ENCODE measurements at places on chromosomes 1 and 21.

- DNase-seq: no peak
Observed at GRCh38 chr1:37449936-37450335, 24.4 kb upstream of the ZC3H12A start.

GRCh38 chr1:109984190-109984455 lies 442 bp upstream of the AHCYL1 start:
- DNase-seq: no peak

DNA sequence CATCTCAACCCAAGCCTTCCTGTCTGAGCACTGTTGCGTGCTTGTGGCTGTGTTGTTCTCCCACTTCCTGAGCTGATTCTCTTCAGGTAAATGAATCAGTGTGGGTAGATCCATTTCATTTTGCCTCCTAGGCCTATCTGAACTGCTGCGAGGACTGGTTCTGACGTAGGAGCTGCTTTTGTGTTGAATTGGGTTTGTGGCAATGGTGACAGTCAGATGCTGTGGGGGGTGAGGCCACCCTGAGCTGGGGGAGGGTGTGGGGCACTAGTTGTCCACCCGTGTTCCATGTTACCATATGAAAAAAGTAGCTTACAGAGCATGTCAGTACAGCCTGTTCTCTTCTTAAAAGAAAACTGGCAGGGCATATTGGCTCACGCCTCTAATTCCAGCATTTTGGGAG lies 81.5 kb downstream of the MRPS6 start:
- DNase-seq: no peak

DNA sequence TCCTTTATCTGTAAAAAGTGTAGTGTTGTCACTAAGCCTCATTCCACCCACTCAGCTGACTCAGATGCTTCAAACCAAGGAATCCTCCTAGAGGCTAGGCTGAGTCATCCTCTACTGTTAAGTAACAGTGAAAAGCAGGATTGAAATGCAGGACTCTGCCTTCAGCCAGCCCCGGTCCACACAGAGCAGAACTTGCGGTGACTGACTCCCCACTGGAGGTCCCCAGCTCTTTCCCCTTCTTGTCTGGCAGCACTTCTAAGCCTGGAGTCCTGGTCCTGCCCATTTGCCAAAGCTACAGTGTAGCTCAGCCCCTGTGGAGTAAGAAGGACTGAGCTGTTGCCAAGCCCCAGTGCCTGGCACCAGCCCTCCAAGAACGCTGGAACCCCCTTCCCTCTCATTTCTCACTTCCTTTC lies 1.7 kb downstream of the RAB7B start:
- DNase-seq: peak; percentile 98

DNA sequence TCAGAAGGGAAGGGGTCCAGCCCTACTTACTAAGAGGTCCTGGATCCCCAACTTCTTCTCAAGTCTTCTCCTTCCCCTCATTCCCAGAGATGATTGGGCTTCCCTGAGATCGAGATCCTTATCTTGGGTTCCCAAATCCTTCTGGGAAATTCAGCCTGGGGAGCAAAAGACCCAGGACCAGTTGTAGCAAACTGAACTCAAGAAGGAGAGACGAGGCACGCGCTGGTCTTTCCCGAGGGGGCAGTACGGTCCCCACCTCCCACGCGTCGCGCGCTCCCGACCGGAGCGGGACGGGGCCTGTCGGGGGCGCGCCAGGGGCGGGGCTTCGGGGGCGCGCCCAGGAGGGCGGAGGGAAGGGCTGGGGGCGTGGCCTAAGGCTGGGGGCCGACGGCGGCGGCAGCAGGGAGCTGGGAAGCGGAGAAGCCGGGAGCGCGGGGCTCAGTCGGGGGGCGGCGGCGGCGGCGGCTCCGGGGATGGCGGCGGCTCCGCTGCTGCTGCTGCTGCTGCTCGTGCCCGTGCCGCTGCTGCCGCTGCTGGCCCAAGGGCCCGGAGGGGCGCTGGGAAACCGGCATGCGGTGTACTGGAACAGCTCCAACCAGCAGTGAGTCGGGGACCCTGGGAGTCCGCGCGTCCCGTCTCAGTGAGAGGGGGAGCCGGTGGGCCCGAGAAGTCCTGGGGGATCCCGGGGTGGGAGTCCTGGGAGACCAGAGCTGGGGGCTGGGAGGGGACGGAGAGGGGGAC lies at the start of gene EFNA3:
Gene EFNA3, plus strand, starts transcription at position 369 of the 741 bp plus-strand sequence. Its CDS starts 105 bp downstream, at position 474.
- DNase-seq: no peak

- DNase-seq: no peak
Observed at GRCh38 chr21:45583831-45584509, 41.7 kb upstream of the SLC19A1 start.

DNA sequence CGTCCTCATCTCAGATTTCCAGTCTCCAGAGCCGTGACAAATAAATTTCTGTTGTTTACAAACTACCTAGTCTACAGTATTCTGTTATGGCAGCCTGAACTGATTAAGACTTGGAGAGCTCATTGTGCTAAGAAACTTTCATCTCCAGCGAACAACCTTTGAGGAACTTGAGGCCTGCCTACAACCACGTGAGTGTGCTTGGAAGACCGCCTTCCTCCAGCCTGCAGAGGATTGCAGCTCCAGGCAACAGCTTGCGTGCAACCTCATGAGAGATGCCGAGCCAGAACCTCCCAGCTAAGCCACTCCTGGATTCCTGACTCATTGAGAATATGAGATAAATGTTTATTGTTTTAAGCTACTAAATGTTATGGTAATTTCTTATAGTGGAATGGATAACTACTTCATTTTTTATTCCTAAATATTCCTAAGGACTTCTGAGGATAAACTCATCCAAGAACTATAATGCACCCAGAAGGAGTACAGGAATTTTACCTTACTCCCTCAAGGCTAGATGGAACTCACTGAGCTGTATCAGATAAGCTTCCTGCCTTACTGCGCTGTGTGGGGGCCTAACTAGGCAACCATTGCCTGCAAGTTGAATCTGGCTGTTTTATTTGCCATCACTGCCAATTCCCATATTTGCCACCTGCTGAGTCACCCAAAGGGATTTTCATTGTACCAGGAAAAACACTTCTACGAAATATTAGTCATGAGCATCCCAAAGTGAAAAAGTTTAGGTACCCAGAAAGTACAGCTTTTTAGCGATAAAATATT lies 17.6 kb downstream of the FAM177B start:
- peak; percentile 92 for DNase-seq

DNA sequence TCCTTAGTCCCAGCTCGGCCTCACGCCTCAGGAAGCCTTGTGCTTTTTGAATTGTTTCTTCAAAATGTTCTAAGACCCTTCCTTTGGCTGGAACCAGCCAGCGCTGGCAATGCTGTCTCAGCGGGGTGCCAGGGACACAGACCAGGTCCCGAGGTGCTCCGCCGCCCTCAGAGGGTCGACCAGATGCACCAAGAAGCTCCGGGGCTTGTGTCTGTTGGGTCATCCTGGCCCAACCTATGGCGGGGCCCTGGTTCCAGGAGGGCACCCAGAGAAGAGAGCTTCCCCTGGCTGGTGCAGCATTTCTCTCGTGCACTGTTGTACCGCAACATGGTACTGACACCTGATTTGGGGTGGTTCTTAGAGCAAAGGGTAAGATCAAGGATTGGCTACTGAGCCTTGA lies 40.1 kb upstream of the BECN2 start:
- no peak for DNase-seq

- peak; percentile 82 for DNase-seq
Observed at GRCh38 chr1:38064197-38064903, 17.8 kb upstream of the POU3F1 start.

All from bronchial epithelial cell (primary cell).